ENCODE measurements at places on chromosomes 12 and 14.

DNA sequence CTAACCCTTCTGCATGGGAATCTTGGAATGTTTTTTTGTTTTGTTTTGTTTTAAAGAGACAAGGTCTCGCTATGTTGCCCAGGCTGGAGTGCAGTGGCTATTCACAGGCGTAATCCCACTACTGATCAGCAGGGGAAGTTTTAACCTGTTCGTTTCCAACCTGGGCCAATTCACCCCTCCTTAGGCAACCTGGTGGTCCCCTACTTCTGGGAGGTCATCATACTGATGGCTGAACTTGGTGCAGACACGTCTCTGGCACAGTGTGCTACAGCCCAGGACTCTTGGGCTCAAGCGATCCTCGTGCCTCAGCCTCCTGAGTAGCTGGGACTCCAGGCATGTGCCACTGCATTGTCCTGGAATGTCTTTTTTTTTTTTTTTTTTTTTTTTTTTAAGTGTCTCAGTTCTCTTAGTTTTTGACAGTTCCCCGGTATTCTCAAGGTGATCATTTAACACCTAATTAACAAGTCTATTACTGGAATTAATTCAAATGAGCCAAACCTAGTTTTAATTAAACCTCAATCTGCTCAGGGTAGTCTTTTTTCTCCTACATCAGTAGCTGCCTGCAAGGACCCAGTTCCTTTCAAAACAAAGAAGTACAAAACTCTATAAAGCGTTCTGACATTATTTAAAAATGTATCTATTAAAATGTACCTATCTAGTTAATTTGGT, 49.0 kb upstream of the ISM2 start:
- ATAC-seq, result no peak

GRCh38 chr14:68513838-68514607, 278.8 kb downstream of the ZFP36L1 start:
- ATAC-seq, result no peak

DNA sequence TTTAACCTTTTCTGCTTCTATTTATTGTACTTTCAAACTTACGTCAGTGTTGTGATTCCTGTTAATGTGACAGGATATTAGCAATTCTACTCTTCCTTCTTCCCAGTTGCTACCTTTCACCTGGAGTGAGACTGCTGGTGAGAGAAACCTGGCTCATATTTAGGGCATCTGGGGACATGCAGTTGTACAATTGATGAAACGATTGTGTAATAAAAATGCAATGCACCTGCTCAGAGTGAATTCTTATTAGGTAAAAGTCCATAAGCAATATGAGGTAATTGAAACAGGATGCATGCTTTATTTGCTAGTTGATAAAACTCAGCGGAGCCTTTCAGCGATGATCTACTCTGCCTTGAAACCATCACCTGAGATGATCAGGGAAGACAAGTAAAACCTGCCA, 116.1 kb upstream of the FBXO33 start:
- no peak for ATAC-seq

- ATAC-seq, result no peak
Observed at GRCh38 chr12:131266591-131267467, 313.1 kb downstream of the ADGRD1 start.

DNA sequence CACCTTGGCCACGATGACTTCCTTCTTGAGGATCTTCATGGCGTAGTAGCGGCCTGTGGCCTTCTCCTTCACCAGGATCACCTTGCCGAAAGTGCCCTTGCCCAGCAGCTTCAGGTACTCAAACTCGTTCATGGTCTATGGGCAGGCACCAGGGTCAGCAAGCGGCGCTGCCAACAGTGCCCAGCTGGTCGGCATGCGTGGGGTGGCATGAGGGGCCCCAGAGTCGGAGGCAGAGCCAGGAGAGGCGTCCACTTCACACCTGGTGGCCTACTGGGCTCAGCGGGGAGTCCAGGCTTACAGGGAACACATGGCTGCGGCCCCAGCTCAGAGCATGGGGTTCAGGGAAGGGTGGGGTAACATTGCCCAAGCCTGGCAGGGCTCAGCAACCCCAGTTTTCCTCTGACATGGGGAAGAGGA, 20.5 kb downstream of the AKT1 start:
- no peak for ATAC-seq

DNA sequence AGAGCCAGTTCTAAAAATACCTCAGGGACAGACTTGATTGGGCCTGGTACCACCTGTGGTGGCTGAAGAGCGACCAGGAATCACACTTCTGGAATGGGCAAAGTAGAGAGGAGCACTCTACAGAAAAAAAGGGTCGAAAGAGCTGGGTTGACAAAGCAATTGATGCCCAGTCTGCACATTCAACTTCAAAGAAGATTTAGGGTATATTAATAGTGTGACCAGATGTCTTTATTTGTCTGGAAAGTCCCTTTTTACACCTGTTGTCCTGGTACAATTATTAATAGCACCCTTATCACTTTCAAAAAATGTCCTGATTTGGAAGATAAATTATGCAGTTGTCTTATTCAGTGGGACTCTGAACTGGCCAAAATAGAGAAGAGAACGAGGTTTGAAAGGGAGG, 137.5 kb downstream of the DYRK2 start:
- no peak for ATAC-seq

DNA sequence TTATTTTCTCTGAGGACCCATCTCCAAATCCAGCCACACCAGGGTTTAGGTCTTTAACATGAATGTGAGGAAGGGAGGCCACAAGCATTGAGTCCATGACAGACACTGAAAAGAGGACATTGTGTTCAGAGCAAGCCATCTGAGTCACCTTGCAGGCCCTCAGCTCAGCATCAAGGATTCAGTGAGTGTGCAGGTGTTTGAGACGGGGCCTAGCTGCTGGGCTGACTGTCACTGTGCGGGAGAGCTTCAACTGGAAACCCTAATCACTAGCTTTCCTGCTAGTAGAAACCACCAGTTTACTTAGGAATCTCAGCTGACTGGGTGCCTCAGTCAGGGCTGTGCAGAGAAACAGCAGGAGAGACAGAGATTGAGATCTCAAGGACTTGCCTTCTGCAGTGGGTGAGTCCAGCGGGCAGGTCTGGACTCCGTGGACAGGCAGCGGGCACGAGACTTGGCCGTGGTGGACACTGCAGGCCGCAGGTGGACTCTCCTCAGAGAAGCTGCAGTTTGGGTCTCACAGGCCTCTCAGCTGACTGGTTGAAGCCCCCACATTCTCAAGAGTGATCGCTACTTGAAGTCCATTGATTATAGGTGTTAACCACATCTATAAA, 86.1 kb upstream of the DYNC1H1 start:
- ATAC-seq, result peak; percentile 47

DNA sequence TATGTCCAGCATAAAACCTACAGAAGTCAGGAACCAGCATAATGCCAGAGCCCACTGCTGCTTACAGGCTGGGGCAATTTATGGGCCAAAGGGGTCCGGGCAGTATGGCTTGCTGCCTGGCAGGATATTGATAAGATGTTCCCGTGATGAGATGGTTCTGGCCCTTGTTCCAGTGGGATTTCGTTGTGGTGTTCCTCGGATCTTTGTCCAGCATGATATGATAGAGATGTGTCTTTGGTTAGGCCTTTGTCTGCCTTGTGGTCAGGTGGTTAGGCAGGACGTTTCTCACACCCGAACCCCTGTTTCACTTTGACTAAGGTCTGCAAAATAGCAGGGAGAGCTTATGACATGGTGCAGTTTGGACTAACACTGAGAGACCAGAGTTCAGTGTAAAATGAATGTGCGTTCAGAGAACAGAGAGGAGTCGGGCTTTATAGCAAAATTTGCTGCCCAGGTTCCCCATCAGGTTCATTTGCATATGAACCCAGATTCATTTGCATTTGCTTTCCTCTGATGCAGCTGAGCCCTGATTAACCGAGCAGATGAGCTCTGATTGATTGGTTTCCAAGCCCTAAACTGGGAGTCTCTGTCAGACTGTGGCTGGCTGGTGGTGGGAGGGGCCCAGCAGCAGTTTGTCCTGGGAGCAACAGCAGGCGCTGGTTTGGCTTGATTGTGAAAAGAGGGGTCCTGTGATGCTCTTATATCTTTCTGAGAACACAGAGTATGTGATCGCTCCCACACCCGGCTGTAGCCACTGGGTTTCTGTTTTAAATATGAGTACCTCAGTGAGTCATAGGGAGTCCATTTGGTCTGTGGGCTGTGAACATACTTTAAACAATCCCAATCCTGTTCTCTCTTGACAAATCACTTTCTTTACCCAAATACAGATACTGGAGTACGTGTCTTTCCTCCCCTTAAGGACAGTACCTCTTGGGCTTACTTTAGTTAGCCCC, 156.3 kb upstream of the PZP start:
- ATAC-seq, result peak; percentile 82

- peak; percentile 35 for ATAC-seq
Observed at GRCh38 chr14:71855399-71856036, 76.7 kb upstream of the RGS6 start.

DNA sequence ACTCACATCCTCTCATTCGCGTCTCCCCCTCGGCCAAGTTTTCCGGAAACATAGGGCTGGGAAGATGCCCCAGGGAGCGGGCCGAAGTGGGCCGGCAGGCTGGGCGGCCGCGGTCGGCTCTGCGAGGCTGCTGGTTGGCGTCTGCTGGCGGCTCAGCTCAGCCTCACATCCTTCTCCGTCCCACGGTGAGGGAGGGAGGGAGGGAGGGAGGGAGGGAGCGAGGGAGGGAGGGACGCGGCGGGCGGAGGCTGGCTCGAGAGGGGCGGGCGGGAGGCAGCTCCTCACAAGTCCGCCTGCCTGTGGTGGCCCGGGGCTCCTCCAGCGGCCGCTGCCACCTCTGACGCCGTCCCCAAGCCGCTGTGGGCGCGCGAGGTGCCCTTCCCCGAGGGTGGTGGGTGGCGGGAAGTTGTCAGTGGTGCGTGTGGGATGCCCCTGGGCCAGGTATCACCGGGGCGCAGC, 93.8 kb downstream of the RFLNA start:
- peak; percentile 71 for ATAC-seq

- ATAC-seq, result no peak
Observed at GRCh38 chr12:23893611-23894010, 55.9 kb downstream of the SOX5 start.

- peak; percentile 67 for ATAC-seq
Observed at GRCh38 chr14:32560209-32560857, 231.2 kb downstream of the AKAP6 start.

DNA sequence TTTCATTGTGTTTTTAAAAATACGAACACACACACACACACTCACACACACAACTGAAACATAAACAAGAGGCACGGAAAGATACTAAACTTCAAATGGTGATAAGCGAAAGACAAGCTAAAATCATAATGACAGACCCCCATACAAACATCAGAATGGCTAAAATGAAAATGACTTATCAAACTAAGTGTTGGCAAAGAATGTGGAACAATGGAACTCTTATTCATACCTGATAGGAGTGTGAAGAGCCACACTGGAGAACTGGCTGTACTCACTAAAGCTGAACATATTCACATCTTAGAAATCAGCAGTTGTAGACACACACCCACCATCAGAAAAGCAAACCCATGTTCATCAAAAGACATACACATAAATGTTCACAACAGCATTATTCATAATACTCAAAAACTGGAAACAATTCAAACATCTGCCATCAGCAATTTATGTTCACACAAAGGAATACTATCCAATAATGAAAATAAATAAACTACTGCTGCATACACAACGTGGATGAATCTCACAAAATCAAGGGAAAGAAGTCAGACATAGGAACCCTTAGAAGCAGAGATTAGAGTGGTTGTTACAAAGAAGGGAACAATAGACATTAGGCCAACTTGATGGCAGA, 11.8 kb downstream of the STXBP6 start:
- no peak for ATAC-seq

DNA sequence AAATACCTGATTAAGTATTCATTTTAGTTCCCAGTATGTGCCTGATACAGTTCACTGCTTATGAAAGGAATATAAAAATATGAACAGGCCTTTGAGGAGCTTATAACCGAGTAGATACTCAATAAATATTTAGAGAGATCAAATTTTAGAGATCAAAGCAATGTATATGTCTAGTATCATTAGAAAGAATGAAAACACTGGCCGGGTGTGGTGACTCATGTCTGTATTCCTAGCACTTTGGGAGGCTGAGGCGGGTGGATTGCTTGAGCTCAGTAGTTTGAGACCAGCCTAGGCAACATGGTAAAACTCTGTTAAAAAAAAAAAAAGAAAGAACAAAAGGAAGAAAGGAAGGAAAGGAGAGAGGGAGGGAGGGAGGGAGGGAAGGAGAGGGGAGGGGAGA, 113.2 kb upstream of the EEA1 start:
- no peak for ATAC-seq

- ATAC-seq, result no peak
Observed at GRCh38 chr14:105783707-105784106, 257.3 kb downstream of the TMEM121 start.

DNA sequence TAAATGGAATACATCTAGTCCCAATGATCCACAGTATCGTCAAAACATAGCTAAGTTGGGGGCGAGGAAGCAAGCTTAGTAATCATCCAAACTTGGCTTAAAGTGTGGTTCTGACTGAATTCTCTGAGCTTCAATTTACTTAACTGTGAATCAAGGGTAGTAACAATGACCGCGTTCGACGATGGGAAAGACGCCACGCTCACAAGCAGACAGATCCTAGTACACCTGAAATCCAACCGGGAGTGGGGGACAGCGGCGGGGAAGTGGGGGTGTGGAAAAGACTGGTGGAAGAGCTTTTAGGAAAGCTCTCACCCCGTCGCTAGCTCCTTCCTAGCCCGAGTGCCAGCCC, 433 bp downstream of the COX16 start:
- ATAC-seq, result peak; percentile 18

DNA sequence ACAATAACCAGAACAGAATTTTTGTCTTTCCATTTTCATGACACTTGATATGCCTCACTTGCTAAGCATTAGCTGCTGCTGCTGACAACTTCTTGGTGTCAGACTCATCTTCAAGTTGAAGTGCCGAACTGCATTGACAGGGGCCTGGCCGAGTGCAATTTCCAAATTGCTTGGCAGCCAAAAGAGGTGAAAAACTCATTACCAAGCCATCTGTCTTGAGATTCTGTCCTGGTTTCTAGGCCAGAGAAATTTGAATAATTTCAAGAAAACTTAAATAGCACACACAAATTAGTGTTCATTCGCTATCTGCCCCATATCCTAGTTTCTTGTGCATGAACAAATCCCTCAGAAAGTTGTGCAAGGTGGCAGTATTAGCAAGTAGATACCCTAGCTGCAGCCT, 165.3 kb upstream of the RASSF8 start:
- ATAC-seq, result no peak

GRCh38 chr14:101252443-101253214, 308.7 kb upstream of the DIO3 start:
- peak; percentile 39 for ATAC-seq

DNA sequence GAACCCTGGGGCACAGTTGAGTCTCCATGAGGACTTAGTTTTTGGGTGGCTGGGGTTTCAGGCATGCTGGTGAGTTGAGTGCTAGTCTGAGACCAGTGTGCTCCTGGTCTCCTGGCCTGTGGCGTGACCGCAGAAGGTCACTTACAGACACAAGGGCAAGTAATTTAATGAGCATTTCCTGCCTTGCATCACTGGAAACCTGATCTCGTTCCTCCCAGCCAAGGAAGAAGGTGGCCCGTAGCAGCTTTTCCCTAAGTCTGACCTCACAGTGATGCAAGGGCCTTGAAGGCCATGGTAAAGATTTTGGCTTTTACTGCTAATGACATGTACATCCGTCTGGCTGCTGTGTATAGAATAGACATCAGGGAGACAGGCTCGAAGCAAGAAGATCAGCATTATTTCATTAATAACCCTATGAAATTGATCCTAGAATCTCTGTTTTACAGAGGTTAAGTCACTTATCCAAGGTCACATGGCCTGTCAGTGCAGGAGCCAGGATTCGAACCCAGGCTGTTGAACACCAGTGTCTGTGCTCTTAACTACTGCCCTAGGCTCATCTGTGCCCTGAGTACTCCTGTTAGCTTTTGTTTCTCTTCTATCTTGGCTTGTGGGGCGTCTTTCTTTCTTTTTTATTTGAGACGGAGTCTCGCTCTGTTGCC, 4.6 kb downstream of the TMEM120B start:
- no peak for ATAC-seq
